ENCODE measurements at places on chromosomes 3 and 15. TPM values are rescaled to one million over a fixed set of nuclear protein-coding genes. Genes with fewer than 3 reads are reported as not detected.

Gene MESP2
- not detected for total RNA-seq

Gene FAM131A
- 5.8 TPM for total RNA-seq

Gene PRR23A
- not detected for total RNA-seq

Gene MED12L
- 2.9 TPM for total RNA-seq

Data from stomach (tissue), 19 donors.